ENCODE measurements at places on chromosomes 3 and 15. TPM values are rescaled to one million over a fixed set of nuclear protein-coding genes. Genes with fewer than 3 reads are reported as not detected.

The SPINT1 gene
- 2.2 TPM for total RNA-seq

The CFAP44 gene
- total RNA-seq: 0.53 TPM

The TRIM42 gene
- not detected for total RNA-seq

The TBC1D2B gene
- 24.8 TPM for total RNA-seq

The MORC1 gene
- not detected for total RNA-seq

The CORO2B gene
- total RNA-seq: 3.7 TPM

The FBXW12 gene
- total RNA-seq: not detected

The ATP13A5 gene
- not detected for total RNA-seq

The EPHB1 gene
- 0.67 TPM for total RNA-seq

The ZBTB38 gene
- total RNA-seq: 103 TPM

The ZNF774 gene
- 0.87 TPM for total RNA-seq

The ZNF592 gene
- 10.3 TPM for total RNA-seq

The CNTN3 gene
- not detected for total RNA-seq

The CILP gene
- not detected for total RNA-seq

The HAUS2 gene
- 63.6 TPM for total RNA-seq

The HHATL gene
- not detected for total RNA-seq

The GRIP2 gene
- total RNA-seq: not detected

The TUBGCP4 gene
- 15.9 TPM for total RNA-seq

The CHRFAM7A gene
- total RNA-seq: not detected

The MESP2 gene
- total RNA-seq: not detected
